ENCODE measurements at places on chromosomes 5 and 9. TPM values are rescaled to one million over a fixed set of nuclear protein-coding genes. Genes with fewer than 3 reads are reported as not detected.
A peak's percentile ranks its signal among the peaks of the same experiment; 100 is the strongest.

CD72 gene
- 6.4 TPM for total RNA-seq

SPINK4 gene
- not detected for total RNA-seq

DNA sequence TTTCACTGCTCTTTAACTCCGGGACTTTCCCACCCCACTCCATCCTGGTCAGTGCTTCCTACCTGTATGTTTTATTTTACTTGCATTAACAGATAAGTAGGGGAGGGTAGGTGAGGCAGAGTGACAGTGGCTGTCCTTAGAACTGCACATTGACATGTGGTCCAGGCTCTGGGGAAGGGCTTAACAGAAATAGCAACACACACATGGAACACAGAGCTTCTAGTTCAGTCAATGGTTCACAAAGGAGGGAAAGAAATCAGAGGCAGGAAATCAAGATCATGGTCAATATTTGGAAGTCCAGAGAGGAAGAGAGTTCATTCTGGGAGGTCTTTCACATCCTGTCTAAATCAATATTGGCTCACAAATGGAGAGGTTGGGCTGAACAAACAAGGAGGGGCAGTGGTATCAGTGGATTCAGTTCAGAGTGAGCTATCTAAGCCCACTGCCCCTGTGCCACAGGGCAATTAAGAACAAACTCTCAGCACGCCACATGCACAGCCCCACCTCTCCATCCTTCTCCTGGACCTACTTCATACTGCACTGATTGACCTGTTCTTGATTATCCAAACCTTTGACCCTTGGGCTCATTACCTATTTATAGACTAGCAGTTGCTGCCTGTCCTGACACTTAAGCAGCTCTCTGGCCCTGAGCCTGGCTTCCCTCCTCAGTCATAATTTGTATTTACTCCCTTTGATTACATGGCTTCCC lies 6.2 kb upstream of the VPS13A start:
- DNase-seq = no peak

SMIM23 gene
- total RNA-seq = not detected

GRCh38 chr9:69047371-69047770 lies 11.8 kb downstream of the FXN start:
- no peak for DNase-seq

- no peak for DNase-seq
These were observed 25.6 kb downstream of the RRAGA start for GRCh38 chr9:19074836-19075235.

PKD2L2 gene
- total RNA-seq = not detected

DMRTA1 gene
- not detected for total RNA-seq

DNA sequence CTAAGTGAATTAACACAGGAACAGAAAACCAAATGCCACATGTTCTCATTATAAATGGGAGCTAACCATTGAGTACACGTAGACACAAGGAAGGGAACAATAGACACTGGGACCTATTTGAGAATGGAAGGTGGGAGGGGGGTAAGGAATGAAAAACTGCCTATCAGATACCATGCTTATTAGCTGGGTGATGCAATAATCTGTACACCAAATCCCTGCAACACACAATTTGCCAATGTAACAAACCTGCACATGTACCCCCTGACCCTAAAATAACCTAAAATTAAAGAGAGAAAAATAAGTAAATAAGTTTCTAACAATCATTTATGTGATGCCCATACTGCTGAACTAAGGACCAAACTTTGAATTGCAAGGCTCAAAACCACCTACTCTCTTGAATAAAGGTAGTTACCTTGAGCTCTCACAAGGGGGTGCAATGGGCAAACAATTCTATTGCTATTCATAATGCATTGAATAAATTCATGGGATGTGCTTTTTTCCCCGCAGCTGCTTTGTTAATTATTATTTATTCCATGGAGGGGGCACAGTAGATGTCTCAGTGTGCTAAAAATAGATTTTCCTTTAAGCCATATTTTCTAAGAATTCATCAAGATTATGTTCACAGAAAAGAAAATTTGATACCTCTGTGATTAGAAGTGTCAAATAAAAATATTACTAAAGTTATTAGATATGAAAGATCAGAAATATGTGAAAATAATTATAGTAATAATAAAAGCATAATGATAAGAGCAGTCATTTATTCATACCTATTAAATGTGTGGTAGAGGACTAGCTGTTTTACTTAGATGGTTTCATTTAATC lies 76.2 kb upstream of the PTPN3 start:
- DNase-seq = no peak

- DNase-seq = no peak
These were observed 430.6 kb downstream of the NR2F1-AS1 start for GRCh38 chr5:93150311-93151012.

GRCh38 chr9:114687034-114687433 lies 5.0 kb upstream of the TEX48 start:
- DNase-seq = no peak

- no peak for DNase-seq
These were observed 464 bp downstream of the CEMIP2 start for GRCh38 chr9:71767776-71768321.

KIF4B gene
- 0.09 TPM for total RNA-seq

DNA sequence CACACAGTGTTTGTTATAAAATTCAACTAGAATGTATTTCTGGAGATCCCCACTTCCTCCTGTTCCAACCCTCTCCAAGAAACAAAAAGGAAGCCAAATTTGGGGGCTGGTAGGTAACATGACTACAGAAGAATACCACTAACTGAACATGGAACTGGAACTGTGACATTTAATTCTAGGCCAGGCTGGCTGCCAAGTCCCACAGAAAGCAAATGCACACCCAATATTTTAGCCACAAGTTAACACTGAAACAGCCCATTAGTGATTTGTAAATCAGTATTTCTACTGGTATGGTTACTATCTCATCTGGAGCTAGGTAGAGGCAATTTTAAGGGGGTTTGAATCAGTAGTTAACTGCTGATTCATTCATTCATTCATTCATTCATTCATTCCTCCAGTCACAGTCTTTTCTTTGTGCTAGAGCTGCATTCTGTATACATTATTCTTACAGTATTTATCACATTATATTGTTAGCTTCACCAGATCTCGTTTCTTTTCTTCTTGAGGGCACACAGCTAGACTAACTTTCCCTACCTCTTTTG lies 131.7 kb upstream of the GDNF start:
- DNase-seq = no peak

GRCh38 chr9:114271556-114272510 lies 51.1 kb upstream of the ORM1 start:
- DNase-seq = no peak

GRCh38 chr9:79800578-79800977 lies 228.8 kb downstream of the TLE4 start:
- DNase-seq = no peak

ANKRD34B gene
- total RNA-seq = not detected

- no peak for DNase-seq
These were observed 13.1 kb downstream of the UHRF2 start for GRCh38 chr9:6426117-6426516.

DNA sequence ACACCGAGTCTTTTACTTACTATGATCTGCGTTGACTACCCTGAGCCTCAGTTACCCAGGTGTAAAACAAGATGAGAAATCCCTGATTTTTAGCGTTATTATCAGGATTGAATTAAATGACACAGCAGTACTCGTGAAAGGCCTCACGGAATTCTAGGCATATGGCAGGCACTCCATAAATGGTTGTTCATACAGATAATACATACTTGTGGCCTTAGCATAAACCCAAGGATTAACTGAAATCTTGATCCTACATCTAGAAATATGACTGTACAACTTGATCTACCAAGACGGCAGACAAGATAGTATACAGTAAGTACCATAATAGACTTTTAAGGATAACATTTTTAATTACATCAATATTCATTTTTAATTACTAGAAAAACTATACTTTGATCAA lies 409.8 kb downstream of the BNC2 start:
- no peak for DNase-seq

AMACR gene
- 11.3 TPM for total RNA-seq

DNA sequence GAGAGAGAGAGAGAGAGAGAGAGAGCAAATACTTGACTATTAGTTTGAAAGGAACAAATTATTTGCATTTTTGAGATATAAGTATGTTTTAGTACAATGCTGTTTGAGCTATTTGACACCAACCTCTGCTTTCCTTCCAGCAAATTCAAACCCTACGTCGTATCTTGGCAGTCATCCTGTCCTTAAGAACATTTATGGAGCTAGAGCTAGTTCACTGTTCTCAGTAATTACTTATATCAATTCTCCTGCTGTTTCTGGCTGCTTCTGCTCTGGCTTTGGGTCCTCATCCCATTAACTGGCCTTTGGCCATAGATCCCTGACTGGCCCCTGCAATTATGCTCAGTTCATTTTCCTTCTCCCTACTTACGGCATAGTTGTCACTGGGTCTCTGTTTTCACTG lies 19.9 kb upstream of the ERAP2 start:
- no peak for DNase-seq

GRCh38 chr5:98110282-98110691 lies 663.2 kb upstream of the RGMB start:
- DNase-seq = no peak

- DNase-seq = peak; percentile 44
These were observed at the start of gene F2R for GRCh38 chr5:76715736-76716455. TSS of gene F2R (plus strand) at chr5:76716126. CDS start at chr5:76716308, 182 bp downstream.

CBY3 gene
- 0.57 TPM for total RNA-seq

GRCh38 chr9:130996676-130997394 lies 12.1 kb upstream of the LAMC3 start:
- DNase-seq = no peak

PCDHGA4 gene
- 0.09 TPM for total RNA-seq

DNA sequence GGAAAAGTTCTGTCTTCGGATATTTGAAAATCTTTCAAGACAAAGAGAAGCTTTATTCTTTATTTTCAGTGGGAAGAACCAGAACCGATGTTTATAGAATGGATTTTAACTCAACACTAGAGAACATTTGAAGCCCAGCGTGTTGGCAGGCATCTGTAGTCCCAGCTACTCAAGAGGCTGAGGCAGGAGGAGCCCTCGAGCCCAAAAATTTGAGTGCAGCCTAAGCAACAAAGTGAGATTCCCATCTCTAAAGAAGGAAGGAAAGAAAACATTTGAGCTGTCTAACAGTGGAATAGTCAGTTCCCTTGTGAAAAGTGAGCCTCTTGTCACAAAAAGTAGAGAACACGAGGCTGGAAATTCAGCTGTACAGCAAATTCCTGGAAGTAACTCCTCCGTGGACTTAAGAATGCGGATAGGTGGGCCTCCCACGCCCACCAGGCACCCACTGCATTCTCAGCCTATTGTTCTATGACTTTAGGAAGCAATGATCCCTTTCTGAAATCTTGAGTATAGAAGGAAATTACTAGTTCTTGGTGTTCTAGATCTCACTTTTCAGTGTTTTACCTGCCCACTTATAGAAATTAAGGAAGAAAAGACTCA lies 2.3 kb upstream of the PTPDC1 start:
- DNase-seq = no peak

GRCh38 chr9:4141296-4141695 lies 158.6 kb downstream of the GLIS3 start:
- no peak for DNase-seq

SMIM33 gene
- total RNA-seq = 0.11 TPM

DNA sequence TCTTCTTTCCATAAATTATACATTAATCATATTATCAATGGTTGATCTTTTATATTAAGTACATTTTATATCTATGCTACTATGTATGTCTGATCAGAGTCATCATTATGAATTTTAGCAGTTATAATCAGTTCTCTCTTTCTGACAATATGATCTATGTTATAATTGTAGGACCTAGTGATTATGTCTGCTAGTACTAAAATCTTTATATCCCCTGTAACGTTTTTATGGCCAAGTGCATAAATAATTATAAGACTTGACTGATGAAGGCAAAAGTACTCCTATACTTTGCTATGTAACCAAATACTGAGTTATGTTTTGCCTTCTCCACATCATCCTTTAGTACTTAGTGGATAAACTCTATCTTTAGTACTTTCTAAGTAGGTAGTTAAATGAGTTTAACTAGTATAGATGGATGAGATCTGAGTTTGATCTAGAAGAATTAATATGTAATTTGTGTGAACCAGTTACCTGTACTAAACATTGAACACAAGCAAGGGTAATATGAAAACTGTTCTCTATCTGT lies 75.4 kb downstream of the SLF1 start:
- DNase-seq = no peak

PCDHA1 gene
- total RNA-seq = not detected

GRCh38 chr5:77569409-77569808 lies 69.1 kb downstream of the OTP start:
- no peak for DNase-seq

All from CD8-positive, alpha-beta memory T cell (primary cell).